ENCODE measurements at places on chromosomes 6 and 20.

DNA sequence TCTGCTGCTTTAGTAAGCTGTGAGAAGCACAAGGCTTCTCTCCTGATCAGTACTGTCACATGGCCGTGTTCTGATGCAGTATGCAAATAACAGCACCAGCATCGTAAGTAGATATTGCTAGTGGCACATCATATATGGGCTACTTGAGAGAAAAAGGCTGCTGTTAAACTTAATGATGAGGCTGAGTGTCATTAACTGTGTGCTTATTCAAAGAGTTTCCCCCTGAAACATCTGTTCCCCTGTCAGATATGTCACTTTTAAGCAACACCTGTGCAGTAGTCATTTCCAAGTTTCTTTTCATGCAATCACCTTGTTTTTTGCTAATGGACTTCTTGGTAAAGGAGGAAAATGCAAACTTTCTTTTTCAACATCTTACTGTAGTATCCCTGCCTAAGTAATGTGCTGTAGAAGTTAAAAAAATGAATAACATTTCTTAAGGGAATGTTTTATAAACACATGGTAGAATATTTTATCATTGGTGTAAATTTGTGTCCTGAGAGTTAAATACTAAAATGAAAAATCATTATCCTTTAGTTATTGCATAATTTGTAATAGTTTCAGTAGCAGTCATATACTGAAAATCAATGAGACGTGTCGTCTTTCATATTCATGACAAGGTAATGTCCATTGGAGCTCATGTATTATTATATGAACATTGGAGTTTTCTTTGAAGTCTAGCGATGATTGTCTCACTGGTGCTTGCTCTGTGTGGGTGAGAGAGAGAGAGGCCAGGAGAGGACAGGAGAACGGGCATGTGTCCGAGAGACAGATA, 366.3 kb downstream of the CDKAL1 start:
- DNase-seq = no peak

DNA sequence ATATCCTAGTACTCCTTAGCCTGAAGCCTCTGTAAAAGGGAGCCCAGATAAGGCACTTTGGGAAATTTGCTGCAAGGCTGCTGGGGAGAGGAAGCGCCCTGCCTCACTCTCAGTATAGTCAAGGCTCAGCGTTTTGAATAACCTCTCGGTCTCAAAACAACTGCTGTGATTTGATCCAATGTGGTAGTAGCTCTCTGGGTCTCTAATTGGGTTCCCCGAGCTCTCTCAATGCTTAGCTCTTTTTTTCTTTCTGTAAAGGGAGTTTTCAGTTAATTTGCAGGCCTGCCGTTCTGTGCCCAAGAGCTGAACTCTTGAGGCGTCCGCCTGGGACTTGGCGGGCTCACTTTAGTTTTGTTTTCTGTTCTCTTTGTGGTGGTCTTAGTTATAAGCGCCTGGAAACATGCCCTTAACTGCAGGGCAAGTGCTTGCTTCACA, 41.2 kb downstream of the ZHX3 start:
- DNase-seq = no peak

DNA sequence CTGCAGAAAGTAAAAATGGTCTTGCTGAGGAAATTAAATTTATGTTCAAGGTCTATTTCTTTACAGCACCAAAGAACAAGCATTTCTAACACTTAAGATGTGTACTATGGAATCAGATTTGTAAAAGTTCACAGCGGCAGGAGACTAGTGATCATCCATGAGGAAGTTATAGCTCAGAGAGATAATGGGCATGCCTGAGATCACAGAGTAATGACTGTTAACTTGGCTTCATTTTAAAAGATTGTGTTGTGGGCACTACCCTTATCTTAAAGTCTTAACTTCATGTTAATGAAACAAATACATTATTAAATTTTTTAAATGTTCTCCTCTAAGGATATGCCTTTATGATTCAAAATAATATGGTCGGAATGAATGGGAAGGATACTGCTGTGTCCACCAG, 168.6 kb downstream of the GMPR start:
- no peak for DNase-seq

- no peak for DNase-seq
Measured at GRCh38 chr6:75233092-75233615, 10.4 kb downstream of the COX7A2 start.

GRCh38 chr20:22106308-22106938, 401.0 kb downstream of the PAX1 start:
- no peak for DNase-seq

DNA sequence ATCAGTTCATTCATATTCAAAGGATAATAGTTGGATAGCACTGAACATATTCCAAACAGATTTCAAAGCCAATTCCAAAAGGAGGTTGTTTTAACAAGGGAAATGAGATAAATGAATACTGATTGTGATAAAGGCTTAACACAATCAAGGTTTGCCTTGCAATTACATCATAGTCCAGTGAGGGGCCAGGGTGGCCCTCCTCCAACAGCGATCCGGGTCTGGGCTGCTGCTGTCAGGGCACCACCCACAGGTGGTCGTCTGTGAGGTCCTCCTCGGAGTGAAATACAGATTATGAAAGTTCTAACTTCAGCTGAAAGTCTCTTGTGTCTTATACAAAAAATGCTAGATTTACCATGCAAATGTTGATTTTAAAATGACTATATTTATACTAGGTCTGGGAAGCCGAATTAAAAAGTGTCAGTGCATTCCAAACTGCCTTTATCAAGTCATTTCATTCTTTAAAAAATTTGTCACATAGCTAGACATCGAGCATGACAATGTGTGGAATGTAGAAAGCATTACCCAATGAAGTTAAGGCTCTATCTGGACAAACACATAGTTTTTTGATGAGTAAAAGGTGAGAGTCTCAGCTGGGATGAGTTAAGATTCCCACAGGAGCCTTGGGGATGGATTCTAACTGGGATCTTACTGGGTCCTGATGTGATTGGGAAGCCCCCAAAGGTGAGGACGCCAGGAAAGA, 65.9 kb upstream of the SLC22A23 start:
- DNase-seq = no peak

DNA sequence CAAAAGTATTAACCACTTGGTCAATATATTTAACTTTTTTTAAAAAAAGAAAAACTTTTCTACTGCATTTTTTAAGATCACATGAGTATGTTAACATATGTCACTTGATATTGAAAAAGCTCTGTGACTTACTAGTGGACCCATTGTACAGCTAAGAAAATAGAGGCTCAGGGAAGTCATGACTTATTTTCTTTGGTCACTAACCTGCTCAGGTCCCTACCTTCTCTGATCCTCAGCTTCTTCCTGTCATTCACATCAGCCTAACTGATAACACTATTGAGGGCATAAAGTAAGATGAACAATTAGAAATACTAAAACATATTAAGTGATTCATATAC, 19.8 kb downstream of the AGPAT4 start:
- no peak for DNase-seq

GRCh38 chr20:47741669-47742608, 43.3 kb downstream of the SULF2 start:
- DNase-seq = no peak

- no peak for DNase-seq
Measured at GRCh38 chr6:39818695-39819094, 26.5 kb downstream of the DAAM2 start.

DNA sequence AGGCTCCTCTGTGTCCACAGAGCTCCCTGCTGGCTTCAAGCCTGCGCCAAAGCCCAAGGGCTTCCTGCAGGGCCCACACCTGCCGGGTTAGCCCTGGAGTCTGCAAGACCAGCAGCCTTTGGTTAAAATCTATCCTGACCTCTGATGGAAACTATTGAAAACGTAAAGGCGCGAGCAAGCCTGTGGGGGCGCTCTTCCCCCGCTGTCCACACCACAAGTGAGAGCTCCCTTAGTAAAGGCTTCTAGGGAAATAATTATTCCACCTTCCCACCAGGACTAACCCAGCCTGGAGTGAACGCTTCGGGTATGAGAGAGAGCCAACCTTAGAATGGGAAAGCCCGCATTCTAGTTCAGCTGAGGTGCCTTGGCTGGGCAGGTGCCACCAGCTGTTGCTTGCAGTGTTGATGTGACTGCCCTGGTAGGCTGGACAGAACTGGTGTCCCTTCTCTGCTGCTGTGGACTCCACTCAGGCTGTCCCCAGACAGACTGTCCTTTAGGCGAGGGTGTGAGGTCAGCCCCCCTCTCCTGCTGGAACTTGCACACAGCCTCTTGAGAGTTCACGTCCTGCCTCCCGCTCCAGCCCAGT, 68.7 kb downstream of the SYTL3 start:
- DNase-seq = no peak

DNA sequence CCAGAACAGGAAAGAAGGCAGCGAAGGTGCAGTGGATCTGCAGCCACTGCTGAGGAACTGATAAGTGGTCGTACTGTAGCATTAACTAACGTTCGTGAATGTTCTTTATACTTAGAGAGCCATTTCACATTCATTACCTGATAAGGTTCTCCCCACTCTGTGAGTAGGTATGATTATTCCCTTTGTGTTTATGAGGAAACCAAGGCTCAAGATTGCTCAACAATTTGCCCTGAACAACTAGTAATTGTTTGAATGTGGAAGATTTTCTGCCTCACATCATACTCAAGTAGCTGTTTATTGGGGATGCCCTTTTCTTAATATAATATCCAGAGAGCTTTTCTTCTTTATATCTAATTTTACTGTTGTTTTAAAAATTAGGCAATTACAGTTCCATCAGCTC, 24.9 kb upstream of the ELOVL5 start:
- no peak for DNase-seq

DNA sequence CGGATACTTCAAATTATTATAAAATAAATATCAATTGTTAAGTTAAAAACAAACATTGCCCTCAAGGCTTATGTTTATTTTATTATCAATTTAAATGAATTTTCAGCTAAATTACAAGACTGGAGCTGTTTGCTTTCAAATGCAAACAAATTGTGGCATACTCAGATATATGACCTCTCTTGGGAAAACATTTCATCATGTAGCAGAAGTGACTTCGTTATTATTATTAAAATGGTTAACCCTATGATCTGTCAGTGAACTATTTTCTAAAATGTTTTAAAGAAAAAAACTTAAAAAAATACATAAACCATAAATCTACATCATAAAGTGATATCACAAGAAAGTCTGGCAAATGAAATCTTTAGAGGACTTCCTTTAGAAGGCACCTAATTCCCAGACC, 72.5 kb downstream of the MAN1A1 start:
- no peak for DNase-seq

GRCh38 chr20:38962928-38963401, 821 bp downstream of the DHX35 start:
- DNase-seq = no peak

- no peak for DNase-seq
Measured at GRCh38 chr20:37690626-37691369, 3.0 kb upstream of the CTNNBL1 start.

DNA sequence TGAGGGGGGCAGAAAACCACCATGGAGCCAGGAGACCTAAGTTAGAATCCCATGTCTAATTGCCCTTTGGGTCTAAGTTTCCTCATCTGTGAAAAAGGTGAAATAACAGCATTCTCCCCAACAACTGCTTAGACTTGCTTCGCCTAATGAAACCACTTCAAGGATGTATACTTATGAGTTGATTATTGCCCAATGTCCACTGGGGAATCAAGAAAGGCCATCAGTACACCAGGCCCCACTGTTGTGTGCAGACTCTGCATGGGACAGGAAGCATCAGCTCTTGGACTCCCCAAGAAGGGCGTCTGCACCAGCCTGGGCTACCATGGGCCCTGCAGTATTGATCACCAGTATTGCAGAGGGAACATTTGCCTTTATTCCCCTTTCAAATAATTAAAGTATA, 189.6 kb downstream of the MAFB start:
- DNase-seq = no peak

DNA sequence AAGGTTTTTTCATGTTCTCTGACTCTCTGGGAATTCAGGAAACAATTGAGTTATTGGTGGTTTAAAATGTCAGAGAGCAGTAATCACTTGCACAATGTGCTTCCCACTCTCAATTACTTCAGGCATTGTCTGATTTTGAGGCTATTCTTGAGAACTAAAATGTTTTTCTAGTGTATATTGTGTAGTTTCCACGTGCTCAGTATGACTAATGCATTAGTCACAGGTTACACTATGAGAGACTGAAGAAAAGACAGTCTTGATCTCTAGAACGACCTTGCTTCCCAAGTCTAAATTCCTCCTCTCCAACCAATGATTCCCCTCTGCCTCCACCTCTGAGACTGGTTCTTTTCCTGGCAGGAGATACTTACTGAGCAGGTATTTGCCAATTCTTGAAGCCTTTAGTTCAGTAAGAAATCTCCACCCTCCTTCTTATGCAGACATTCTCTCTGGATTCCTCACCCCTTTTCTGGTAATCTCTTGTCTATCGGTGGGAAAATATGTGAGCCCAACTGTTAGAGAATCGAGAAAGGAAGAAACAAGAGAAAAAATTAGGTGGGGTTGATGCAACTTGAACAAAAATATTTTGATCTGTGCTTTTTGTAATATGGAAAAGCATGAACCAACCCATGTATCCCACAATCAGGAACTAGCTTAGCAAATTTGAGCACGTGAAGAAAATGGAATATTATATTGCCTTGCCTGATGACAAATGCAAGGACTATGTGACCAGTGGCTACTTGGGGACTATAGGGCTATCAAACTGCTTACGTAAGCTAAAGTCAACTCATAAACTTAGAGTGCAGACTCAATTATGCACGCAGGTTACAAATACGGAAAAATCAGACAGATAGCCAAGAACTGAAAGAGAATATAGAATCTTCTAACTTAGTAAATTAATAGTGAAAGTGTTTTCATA, 61.1 kb upstream of the SLC22A16 start:
- no peak for DNase-seq

- no peak for DNase-seq
Measured at GRCh38 chr6:13924949-13925881, at the start of gene RNF182. Gene RNF182 (plus strand): TSS chr6:13924952. CDS start chr6:13977120, 52,168 bp downstream.

- DNase-seq = no peak
Measured at GRCh38 chr6:106637051-106637716, 7.8 kb downstream of the QRSL1 start.

DNA sequence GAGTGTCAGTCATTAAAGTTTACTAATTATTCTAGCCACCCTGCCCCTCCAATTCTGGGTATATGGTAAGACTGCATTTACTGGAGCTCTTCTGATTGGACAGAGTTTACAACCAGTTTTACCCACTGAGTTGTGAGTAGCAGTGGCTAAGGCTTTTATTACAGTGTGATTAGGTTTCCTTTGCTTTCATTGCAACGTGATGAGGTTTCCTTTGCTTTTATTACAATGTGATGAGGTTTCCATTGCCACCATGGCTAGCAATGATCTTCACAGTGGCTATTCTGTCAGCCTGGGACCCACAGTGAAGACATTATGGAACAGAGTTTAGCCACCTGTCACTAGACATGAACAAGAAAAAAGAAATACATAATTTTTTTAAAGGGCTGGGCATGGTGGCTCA, 710.2 kb upstream of the FLRT3 start:
- no peak for DNase-seq

- DNase-seq = no peak
Measured at GRCh38 chr6:87908978-87909811, 138.4 kb upstream of the SPACA1 start.

- no peak for DNase-seq
Measured at GRCh38 chr6:113707194-113707593, 150.0 kb upstream of the MARCKS start.

DNA sequence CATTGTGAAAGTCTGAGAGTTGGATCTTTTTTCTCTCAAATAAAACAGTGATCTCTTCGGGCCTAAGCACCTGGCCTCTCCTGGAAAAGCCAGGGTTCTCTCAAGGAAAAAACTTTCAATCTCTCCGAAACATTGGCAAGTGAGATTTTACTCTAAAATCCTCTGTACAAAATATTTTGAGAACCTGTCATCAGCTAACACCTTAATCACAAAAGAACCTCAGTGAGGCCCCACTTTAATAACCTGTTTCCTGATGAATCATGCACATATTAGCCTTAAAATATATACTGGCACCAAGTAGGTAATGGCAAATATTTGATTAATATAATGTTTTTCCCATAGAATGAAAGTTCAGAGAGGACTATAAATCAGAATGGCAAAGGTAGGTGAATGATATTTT, 177.9 kb downstream of the FRK start:
- no peak for DNase-seq
